ENCODE measurements at places on chromosomes 12 and 14. TPM values are rescaled to one million over a fixed set of nuclear protein-coding genes. Genes with fewer than 3 reads are reported as not detected.

Gene NRXN3
- total RNA-seq = not detected

Gene BICDL1
- total RNA-seq = 1.3 TPM

GRCh38 chr12:26838888-26839416 is 6.0 kb upstream of the ITPR2 start:
- no peak for DNase-seq

DNA sequence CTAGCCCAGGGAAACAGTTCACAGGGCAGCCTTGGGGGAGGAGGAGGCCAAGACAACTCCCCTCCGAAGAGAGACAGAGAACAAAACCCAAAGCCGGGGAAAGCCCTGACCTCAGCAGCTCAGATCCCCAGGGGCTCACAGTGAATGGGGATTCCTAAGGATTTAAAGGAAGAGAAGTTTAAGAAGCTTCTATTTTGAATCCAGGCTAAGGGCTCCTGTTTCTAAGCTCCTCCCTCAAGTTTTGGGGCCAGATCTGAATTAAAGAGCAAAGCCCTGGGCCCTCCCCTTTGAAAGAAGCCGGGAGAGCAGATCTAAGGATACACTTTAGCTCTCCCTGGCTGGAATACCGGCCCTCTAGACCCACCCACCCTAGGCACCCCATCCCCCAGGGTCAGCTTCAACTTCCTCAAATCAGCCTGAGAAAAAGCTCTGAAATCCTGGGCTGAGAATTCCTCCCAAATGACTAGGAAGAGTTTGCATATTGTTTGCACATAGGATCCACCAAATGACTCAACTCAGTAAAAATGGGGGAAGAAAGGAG is 3.9 kb downstream of the KDM2B start:
- DNase-seq = peak; percentile 28

DNA sequence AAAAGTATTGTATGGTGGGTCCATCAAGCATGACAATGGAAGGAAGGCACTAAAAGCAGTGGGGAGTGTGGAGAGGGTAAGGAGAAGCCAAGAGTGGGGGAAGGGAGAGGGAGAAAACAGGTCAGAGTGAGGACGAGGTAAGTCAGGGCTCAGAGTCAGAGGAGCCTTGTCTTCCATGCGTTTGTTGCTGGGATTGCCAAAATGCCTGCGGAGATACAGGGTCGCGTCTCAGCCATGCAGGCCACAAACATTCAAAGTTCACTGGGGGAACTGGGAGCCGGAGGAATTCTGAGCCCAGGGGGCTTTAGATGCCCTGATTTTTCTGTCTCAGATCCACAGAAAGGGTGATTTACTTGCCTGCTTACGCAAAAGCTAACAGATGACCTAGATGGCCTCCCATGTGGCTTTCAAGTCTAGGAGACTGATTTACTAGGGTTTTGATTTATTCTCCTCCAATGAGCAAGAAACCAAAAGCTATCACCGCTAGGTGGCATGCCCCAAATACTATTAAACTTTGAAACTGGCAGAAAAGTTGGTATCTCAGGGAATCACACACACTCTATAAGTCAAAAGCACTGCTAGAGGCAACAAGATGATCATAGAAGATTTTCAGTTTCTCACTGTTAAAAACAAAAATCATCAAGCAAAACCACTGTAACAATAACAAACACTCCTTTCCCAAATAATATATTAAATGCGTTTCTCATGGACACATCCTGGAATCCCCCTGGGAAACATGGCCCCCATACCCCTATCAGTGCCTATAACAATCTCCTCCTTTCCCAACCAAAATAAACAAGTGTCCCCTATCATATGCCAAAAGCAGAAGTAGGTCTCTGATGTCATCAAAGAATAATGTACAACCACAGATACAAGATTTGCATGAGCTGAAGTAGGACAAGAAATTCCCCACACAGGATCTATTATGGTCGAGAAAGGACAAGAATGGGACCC is 26.6 kb upstream of the MDM1 start:
- peak; percentile 72 for DNase-seq

- no peak for DNase-seq
Observed at GRCh38 chr14:103256406-103256805, 77.6 kb upstream of the EIF5 start.

DNA sequence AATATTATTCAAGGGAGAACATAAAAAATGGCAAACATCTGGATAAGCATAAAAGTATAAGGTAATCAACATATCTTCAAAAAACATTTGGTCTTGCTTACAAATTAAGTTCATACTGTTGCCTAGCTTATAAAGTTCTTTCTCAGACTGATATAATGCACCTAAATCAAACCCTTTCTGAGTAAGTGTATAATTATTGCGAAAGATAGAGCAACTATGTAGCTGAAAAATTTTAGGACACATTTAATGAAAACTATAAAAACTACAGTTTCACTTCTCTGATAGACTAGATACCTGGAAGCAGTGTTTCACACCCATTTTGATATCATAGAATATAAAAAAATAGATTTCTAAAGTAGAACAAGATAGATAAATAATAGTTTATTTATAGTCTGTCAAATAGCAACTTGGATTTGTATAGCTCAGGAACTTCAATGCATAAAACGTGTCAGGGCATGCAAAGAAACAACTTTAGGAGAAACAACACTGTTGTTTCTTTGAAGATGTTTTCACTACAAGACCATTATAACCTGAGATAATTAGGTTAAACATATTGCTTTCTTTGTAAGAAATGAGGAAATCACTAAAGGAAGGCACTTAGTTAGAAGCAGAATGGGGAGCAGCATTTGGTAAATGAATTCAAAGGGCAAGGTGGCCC is 7.6 kb downstream of the CLECL1 start:
- DNase-seq = no peak

DNA sequence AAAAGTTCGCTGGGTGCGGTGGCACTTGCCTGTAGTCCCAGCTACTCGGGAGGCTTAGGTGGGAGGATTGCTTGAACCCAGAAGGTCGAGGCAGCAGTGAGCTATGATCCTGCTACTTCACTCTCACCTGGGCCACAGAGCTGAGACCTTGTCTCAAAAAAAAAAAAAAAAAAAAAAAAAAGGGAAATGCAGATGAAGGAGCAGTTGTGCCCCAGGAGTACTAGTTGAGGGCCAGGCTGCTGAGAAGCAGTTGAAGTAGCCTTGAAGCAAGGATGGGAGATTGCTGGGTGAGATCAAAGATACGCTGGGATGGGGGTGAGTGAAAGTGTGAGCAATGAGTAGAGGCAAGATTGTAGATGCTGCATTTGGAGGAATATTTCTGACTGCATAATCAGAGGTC is 93.4 kb upstream of the DNM1L start:
- DNase-seq = no peak

GRCh38 chr14:44962334-44963043 is 499 bp downstream of the TOGARAM1 start:
- DNase-seq = peak; percentile 11

DNA sequence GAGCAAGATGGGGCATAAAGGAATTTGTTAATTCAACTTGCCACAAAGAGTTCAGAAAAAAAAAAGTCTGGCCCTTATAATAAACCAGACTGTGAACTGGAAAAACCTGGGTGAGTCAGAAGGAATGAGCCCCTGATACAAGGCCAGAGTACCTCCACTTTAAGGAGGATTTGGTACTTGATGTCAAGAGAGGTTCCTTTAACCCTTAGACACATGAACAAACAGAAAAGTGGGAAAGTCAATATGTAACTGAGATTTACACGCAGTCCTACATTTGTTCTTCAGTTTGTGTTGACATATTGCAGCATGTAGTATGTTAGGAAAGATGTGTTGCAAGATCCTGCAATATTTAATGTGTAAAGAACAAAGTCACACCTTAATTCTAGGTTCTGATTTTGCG is 14.2 kb upstream of the SLC38A4 start:
- DNase-seq = no peak

GRCh38 chr14:56887216-56887615 is 76.9 kb upstream of the OTX2 start:
- DNase-seq = no peak

DNA sequence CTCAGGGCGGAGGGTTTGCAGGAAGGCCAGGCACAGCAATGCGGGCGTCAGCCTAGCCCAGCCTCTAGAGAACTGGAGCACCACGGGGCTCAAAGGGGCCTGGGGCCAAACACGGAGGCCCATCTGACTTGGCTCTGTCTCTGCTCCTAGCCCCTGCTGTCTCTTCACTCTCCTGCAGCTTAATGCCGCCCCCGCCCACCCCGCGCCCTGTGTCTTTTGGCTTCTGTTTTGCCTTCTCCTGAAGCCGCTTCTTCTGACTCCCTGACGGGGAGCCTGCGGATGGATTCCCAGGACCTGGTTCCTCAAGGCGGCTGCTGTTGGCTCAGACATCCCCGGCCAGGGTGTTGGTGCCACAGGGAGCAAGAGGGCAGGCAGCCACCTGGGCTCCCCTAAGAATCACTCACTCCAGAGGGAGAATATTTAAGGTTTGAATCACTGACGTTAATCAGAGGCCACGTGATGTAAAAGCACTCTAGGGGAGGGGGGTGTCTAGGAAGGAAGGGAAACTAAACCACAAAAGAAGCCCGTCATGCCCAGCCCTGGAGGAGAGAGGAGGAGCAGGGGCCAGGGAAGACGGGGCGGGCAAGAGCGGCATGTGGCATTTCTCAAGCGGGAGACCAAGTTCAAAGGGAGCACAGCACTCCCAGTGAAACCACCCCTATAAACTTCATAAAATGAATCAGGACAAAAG is 36.9 kb upstream of the PRMT8 start:
- no peak for DNase-seq

Data from K562 (cell line).